ENCODE measurements at places on chromosomes 13 and 19.

- no peak for DNase-seq
Observed at GRCh38 chr13:92622905-92623304, 603.7 kb upstream of the GPC6 start.

- DNase-seq, result no peak
Observed at GRCh38 chr13:42022796-42023493, 25.5 kb upstream of the DGKH start.

GRCh38 chr13:88761145-88761544 is 1090.0 kb downstream of the SLITRK5 start:
- DNase-seq, result no peak

DNA sequence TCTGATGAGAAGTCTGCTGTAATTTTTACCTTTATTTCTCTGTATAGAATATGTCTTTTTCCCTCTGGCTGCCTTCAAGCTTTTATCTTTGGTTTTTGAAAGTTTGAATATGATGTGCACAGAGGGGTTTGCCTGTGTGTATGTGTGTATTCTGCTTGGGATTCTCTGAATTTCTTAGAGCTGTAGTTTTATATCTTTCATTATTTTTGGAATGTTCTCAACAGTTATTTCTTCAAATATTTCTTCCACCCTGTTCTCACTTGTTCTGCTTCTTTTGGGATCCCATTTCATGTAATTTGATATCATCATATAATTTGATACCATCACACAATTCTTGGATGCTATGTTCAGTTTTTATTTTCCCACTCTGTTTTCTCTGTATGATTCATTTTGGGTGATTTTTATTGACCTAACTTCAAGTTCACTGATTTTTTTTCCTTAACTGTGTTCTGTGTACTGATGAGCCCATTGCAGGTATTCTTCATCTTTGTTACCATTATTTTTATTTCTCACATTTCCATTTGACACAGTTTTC is 7.5 kb downstream of the COG3 start:
- no peak for DNase-seq

DNA sequence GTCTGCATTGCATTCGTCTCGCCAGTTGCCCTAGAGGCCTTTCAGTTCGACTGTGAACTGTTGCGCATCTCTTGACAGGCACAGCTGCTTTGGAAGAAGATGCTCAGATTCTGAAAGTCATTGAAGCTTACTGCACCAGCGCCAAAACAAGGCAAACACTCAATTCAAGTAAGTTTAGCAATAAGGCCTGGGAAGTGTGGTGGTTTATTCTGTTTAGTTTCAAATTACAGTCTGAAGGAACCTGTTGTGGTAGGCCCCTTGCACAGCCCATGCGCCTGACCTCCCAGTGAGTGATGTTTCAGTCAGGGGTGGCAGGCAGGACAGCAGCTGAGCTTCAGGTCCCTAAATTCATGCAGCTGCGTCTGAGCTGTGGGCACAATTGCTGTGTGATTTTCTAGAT is 32.2 kb upstream of the TEX29 start:
- no peak for DNase-seq

- DNase-seq, result no peak
Observed at GRCh38 chr13:75455962-75456361, 26.0 kb downstream of the TBC1D4 start.

- no peak for DNase-seq
Observed at GRCh38 chr13:82062772-82063171, 1721.8 kb upstream of the SPRY2 start.

DNA sequence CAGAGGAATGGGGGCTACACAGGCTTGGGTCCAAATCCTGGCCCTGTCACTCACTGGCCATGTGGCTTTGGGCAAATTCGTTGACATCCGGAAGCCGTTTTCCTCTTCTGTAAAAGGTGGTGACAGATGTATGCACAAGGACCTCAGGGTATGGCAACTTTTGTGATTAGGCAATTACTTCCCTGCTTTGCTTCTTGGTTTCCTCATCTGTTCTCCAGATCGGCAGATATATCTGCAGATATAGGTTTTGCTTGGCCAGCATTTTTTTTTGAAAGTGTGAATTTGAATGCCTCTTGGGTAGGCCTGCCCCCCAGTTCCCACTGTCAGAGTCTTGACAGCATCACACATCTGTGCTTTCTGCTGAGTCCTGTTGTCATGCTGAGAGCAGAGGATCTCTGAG is 17.7 kb downstream of the TMEM272 start:
- DNase-seq, result no peak

GRCh38 chr13:30892966-30893365 is 13.1 kb upstream of the MEDAG start:
- no peak for DNase-seq

GRCh38 chr13:32039056-32039455 is 7.5 kb downstream of the FRY start:
- no peak for DNase-seq

DNA sequence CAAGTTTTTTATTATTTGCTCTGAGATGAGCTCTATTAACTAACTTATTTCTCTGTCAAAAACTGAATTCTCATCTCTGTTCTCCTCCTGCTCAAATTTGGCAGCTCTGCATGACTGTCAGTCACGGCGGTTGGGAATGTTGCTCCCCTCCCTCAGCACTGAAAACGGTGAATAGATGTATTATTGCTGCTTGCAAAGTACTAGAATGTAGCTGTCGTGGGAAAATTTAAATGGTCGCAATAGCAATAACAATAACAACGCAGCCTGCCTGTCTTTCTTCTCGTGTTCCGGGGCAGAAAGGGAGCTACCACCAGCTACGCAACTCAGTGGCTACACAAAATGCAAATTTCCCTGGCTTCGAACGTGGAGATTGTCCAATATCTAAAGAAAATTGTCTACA is 125.6 kb upstream of the FRY start:
- DNase-seq, result no peak

DNA sequence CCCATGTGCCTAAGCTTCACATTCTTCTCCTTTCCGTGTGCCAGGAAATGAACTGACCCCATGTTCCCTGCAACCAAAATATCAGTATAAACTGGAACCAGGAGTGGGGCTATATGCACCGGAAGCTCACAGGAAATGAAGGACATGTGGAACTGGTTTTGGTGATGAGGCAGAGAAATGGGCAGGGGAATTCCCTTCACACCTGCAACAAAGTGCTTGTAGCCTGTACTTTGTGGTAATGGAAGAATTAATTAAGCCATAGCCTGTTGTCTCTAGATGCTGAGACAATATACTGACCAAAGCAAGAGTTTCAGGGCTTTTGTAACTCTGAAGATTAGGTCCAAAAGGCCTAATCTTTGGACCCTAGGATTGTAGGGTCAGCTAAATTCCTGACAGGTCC is 15.5 kb upstream of the UGGT2 start:
- no peak for DNase-seq

GRCh38 chr19:32537580-32537979 is 43.4 kb upstream of the PDCD5 start:
- DNase-seq, result no peak

- DNase-seq, result peak; percentile 78
Observed at GRCh38 chr19:43620061-43621001, 902 bp upstream of the ZNF428 start.
